Activated naive CD8-positive, alpha-beta T cell treated with anti-CD3 and anti-CD28 coated beads, Interleukin-2, amount 50 U/mL, for 24 hours (primary cell): ENCODE measurements at places on chromosomes 2 and 18.

GRCh38 chr2:9154061-9154460 is 52.6 kb upstream of the ASAP2 start:
- no peak for DNase-seq

DNA sequence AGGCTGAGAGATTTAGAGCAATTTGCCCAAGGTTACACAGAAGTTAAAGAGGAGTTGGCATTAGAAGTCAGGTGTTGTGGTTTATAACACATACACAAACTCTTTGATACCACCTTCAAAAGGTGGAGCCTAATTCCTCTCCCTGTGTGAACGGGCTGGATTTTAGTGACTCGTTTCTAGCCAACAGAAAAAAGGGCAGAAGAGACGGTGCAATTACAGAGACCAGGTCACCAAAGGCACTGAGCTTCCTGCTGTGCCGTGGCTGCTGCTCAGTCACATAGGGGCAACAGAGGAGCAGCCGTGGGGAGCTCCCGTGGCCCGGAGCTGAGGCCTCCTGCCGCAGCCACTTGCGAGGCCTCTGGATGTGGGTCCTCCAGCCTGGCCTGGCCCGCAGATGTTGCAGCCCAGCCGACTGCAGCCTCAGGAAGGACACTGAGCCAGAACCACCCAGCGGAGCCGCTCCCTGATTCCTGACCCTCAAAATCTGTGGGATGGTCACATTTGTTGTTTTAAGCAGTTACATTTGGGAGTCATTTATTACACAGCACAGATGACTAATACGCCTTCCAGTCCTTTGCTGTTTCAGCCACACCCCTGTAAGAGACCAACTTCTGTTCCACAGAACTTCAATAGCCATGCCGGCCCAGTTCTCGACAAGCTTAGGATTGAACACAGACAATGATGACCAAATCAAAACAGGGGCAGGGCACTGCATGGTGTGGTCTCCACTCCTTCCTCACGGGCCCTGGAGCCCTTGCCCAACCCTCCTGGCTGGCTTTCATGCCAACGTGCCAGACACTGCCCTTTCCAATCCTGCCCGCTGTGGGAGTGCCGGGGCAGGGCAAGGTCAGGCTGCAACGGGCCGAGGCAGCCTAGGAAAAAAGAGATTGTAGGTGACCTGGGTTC is 17.1 kb downstream of the EDAR start:
- DNase-seq = no peak

DNA sequence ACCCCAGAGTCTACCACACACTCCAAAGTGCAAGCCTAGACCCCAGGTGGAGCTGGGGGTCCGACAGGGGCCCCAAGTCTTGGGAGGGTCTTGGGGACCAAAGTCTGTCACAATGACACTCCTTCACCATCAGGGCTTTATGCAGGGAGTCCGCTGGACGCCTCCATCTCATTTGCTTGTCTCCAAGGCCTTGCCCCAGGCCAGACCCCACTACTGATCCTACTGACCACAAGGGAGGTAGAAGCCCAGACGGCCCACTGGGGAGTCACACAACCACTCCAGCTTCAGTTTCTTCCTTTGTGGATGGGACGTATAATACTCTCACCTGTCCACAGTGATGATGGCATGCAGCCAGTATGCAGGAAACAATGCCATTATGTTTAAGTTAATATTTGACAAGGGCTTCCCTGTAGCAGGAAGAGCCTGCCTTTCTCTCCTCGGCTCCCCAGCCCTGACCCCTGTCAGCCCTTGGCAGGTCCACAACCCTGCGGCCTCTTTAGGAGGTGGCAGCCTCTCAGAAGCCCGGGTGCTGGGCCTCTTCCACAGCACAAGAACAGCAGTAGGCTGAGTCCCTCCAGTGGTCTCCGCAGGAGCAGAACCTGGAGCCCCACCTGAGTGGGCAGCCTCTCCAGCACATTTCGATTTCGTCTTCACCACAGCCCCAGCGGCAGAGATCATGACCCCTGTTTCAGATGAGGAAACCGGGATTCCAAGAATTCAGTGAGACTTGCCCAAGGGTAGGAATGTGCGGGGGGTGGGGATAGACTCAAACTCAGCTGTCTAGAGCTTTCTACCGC is 6.5 kb downstream of the BIN1 start:
- no peak for DNase-seq

DNA sequence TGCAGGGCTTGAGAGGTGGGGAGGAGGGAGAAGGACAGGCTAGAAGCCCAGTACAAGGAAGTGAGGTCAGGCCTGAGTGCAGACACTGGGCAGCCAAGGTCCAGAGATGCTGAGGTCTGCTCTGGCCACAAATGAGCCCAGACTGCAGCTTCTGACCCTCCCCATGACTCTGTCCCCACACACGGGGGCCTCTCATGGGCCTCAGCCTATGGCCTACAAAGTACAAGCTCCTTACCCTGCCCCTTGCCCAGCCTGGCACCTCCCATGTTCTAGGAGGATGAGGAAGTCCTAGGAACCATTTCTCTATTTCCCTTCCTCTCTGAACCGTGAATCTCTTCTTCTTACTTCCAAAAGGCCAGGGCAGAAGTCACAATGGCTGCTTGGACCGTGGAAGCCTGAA is 193.8 kb downstream of the ANKRD30B start:
- DNase-seq = no peak

DNA sequence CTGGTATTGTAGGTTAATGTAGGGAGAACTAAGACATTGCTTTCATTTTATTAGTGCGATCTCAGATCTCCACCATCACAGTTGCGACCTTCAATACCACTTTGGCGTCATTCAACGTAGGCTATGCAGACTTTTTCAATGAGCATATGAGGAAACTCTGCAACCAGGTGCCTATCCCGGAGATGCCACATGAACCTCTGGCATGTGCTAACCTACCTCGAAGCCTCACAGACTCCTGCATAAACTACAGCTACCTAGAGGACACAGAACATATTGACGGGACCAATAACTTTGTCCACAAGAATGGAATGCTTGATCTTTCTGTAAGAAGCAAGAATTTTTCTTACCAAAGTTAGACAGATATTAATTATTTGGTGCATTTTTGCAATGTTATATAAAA is 47.3 kb downstream of the UNC80 start:
- no peak for DNase-seq

DNA sequence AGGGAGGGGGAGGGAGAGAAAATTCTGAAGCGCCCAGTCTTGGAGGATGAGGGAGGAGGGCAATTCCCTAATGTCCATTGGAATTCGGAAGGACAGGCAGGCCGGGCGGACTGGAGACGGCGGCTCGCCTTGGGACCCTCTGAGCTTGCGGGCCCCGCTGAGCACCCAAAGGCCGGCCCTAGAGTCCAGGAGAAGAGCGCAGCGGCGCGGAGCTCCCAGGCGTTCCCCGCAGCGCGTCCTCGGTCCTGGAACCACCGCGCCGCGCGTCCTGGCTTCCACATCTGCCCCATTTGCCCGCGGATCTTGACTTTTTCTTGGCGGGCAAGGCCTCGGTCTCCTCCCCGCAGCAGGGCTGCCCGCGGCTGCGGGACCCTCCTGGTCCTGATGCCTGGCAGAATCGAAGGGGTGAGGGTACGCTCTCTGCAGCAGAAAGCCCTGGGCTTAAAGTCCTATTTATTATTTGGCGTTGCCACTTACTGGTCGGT is 675 bp upstream of the MLPH start:
- DNase-seq = no peak

DNA sequence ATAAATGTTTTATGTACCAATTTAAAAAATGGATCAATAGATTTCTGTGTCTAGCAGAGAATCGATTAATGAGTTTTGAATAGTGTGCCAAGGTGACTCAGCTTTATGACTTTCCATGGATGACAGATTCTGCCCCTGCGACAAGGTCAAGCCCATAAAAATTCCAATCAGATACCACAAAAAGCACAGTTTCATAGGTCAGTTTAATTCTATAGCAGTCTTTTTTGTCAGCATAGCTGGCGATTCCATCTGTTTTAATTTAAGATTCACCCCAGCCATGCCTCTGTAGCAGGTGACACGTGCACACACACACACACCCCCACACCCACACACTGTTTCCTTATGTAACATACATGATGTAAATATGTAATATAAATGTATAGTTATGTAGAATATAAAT is 28.9 kb downstream of the RAB31 start:
- DNase-seq = no peak

GRCh38 chr2:218959141-218959731 is at the start of gene CDK5R2:
Gene CDK5R2, plus strand, starts transcription at chr2:218959666. Its CDS starts 155 bp downstream, at chr2:218959821.
- DNase-seq = peak; percentile 85

- DNase-seq = no peak
Measured at GRCh38 chr2:106965611-106966010, 79.6 kb upstream of the ST6GAL2 start.
